Liver (tissue), 10 donors: ENCODE measurements at places on chromosomes 5 and 9. TPM values are rescaled to one million over a fixed set of nuclear protein-coding genes. Genes with fewer than 3 reads are reported as not detected.

CAMK4 gene
- 0.27 TPM for polyA plus RNA-seq

DNA sequence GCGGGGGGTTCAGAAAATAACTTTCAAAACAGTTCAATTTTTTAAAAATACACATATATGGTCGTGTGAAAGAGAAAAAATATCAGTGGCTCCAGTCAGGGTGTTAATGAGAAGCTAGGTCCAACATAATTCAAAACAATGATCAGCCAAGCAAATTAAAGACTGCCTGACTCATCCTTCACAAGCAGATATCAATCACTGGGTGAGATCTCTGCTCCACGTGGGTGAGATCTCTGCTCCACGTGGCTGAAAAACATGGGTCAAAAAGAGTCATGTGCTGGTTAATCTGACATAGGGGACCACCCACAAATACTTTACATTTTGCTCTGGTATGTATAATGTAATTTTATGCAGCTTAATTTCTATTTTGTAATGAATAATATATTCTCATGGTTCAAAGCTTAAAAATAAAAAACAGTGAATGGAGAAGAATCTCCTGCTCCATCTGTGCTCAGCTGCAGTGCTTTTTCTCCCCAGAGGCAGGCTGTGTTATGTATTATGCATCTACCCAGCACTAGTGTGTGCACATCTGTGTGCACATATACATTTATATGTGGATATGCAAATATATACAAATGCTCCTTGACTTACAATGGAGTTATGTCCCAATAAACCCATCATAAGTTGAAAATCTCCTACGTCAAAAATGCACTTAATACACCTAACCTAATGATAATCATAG is 93.1 kb upstream of the S1PR3 start:
- H3K27ac ChIP-seq, result no peak overlapping the region
- no peaks in the 10 kb centered on the region for H3K27me3 ChIP-seq
- no peaks in the 10 kb centered on the region for H3K4me1 ChIP-seq
- no peak for DNase-seq
- no peaks in the 10 kb centered on the region for H3K36me3 ChIP-seq

CBY3 gene
- polyA plus RNA-seq, result not detected

GRCh38 chr5:166992108-166992507 is 1299.3 kb upstream of the WWC1 start:
- H3K36me3 ChIP-seq, result no peaks in the 10 kb centered on the region
- H3K4me1 ChIP-seq, result no peaks in the 10 kb centered on the region
- H3K27ac ChIP-seq, result no peak overlapping the region
- no peak for DNase-seq
- H3K4me3 ChIP-seq, result no peak overlapping the region

RLN2 gene
- not detected for polyA plus RNA-seq

DNA sequence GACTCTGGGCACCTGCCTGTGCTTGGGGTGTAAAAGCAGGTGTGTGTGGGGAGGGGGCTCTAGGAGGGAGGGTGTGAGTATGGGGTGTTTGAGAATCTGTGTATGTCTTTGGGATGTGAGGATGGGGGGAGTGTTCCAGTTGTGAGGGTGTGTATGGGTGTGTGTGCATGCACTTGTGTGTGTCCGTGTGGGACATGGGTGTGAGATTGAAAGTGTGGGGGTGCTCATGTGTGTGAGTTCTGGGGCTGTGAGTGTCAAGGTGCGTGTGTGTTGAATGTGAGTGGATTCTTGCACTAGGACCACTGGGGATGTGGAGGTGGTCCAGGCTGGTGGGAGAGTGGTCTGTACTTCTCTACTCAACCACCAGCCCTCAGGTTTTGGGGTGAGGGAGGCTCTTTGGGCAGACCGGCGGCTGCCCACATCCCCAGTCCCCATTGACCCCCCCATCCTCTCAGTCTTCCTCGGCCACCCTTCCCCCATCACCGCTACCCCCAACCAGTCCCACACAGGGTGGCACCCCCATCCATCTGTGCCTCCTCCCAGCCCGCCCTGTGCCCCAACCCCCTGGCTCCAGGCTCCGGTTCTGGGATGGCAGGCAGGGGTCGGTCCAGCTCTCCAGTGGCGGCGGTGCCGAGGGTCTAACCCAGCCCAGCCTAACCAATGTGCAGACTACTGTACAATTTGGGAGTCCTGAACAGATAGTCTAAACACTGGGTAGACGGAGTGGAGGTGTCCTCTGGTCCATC is 31.5 kb downstream of the GOLGA2 start:
- H3K4me3 ChIP-seq, result no peak overlapping the region
- H3K27ac ChIP-seq, result no peak overlapping the region
- H3K27me3 ChIP-seq, result no peaks in the 10 kb centered on the region
- no peak for DNase-seq

KCNN2 gene
- 3.2 TPM for polyA plus RNA-seq

IL13 gene
- polyA plus RNA-seq, result not detected

GRCh38 chr5:35239911-35240610 is 9.8 kb upstream of the PRLR start:
- no peak overlapping the region for H3K4me3 ChIP-seq
- no peaks in the 10 kb centered on the region for H3K36me3 ChIP-seq
- no peak overlapping the region for H3K27ac ChIP-seq
- no peaks in the 10 kb centered on the region for H3K27me3 ChIP-seq
- peaks cover 9% of the 10 kb centered on the region for H3K4me1 ChIP-seq

PHF24 gene
- polyA plus RNA-seq, result 0.03 TPM

DNA sequence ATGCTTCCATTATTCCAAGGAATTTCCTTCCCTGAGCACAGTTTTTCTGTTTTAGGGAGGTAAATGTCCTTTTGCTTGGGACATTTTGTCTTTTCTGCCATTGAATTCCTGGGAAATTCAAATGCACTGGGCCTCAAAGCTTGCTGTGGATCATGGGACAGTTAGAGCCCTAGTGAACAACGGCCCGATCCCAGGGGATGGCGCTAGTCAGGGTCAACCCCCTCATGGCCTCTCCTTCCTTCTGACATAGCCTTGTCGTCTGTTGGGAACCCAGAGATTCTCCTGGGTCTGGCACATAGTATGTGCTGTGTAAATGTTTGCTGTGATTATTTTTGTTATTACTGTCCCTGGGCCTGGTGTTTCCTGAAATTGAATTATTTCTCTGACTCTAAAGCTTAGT is 30.7 kb upstream of the COL15A1 start:
- no peak for DNase-seq
- H3K36me3 ChIP-seq, result no peaks in the 10 kb centered on the region
- no peak overlapping the region for H3K27ac ChIP-seq
- H3K4me3 ChIP-seq, result no peak overlapping the region

FGD3 gene
- polyA plus RNA-seq, result 1.7 TPM

- no peaks in the 10 kb centered on the region for H3K4me1 ChIP-seq
- no peaks in the 10 kb centered on the region for H3K36me3 ChIP-seq
- no peaks in the 10 kb centered on the region for H3K27me3 ChIP-seq
- H3K27ac ChIP-seq, result no peak overlapping the region
- no peak overlapping the region for H3K4me3 ChIP-seq
Observed at GRCh38 chr5:58259685-58260152, 200.2 kb downstream of the PLK2 start.

PRDM9 gene
- polyA plus RNA-seq, result not detected

FCN2 gene
- polyA plus RNA-seq, result 118 TPM

- H3K27me3 ChIP-seq, result no peaks in the 10 kb centered on the region
- no peaks in the 10 kb centered on the region for H3K4me1 ChIP-seq
- no peak for DNase-seq
- H3K4me3 ChIP-seq, result no peak overlapping the region
Observed at GRCh38 chr5:53815471-53815870, 255.0 kb downstream of the NDUFS4 start.

DNA sequence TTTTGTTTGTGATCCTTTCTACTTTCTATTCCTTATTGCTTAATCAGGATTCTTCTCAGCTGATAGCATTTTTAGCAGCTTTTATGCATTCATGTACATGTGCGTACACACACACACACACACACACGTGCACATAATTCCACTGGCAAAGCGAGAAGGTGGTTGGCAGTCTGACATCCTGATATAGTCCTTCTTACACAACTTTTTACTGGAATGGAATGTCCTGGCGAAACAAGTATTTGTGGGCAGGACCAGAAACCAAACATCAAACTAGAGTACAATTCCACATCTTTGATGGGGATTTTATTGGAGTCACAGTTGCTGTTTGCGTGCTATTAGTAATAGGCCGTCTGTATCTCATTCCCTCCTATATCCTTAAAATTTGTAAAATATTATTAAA is 356.5 kb downstream of the CCDC171 start:
- H3K4me1 ChIP-seq, result no peaks in the 10 kb centered on the region
- H3K27me3 ChIP-seq, result no peaks in the 10 kb centered on the region
- H3K36me3 ChIP-seq, result no peaks in the 10 kb centered on the region
- DNase-seq, result no peak
- no peak overlapping the region for H3K27ac ChIP-seq

DNA sequence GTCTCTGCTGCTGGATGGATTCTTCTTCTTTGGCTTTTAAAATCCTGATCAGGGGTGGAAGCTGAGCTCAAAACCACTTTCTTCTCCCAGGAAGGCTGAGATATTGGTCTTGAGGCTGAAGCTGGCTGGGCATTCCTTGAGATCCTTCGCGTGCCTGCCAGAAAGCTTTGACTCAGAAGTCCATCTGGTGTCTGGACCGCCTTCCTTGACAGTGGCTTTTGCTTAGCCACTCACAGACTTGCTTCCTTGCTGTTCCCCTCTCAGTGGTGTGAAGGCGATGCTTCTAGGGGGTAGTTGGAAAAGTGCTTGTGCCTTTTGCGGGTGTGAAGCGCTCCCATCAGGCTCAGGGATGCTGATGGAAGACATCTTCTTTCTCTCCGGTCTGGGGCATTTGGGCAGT is 45.9 kb downstream of the RGS3 start:
- H3K27ac ChIP-seq, result no peak overlapping the region
- H3K27me3 ChIP-seq, result no peaks in the 10 kb centered on the region
- no peaks in the 10 kb centered on the region for H3K36me3 ChIP-seq
- no peak for DNase-seq
- peaks cover 41% of the 10 kb centered on the region for H3K4me1 ChIP-seq

- H3K4me3 ChIP-seq, result no peak overlapping the region
- DNase-seq, result no peak
- H3K27ac ChIP-seq, result peak overlapping the region; percentile 13
Observed at GRCh38 chr5:67806654-67807438, 408.7 kb upstream of the PIK3R1 start.

GRCh38 chr5:36581070-36581469 is 25.3 kb upstream of the SLC1A3 start:
- H3K36me3 ChIP-seq, result no peaks in the 10 kb centered on the region
- no peak for DNase-seq
- no peak overlapping the region for H3K27ac ChIP-seq
- H3K4me1 ChIP-seq, result no peaks in the 10 kb centered on the region
- H3K27me3 ChIP-seq, result no peaks in the 10 kb centered on the region
- no peak overlapping the region for H3K4me3 ChIP-seq

PITX1 gene
- polyA plus RNA-seq, result not detected

- H3K4me3 ChIP-seq, result no peak overlapping the region
- no peak overlapping the region for H3K27ac ChIP-seq
- no peaks in the 10 kb centered on the region for H3K36me3 ChIP-seq
- no peaks in the 10 kb centered on the region for H3K27me3 ChIP-seq
- DNase-seq, result no peak
Observed at GRCh38 chr5:140741967-140742366, 41.7 kb downstream of the ZMAT2 start.

DNA sequence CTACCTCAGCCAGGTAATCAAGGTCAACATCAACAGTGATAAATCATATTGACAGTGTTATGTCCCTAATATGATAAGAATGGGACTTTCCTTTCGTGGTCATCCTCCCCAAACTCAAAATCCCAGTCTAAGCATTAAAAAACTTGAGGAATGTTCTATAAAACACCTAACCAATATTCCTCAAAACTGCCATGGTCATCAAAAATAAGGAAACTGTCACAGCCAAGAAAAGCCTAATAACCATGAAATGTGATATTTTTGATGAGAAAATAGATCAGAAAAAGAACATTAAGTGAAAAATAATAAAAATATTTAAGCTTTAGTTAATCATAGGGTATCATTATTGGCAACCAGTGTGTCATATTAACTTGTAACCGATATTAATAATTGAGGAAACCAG is 232.1 kb upstream of the ATP10B start:
- no peak overlapping the region for H3K4me3 ChIP-seq
- no peak for DNase-seq
- H3K27me3 ChIP-seq, result no peaks in the 10 kb centered on the region
- H3K36me3 ChIP-seq, result no peaks in the 10 kb centered on the region
- H3K27ac ChIP-seq, result no peak overlapping the region
- no peaks in the 10 kb centered on the region for H3K4me1 ChIP-seq

ARAP3 gene
- 1.6 TPM for polyA plus RNA-seq

BARHL1 gene
- polyA plus RNA-seq, result not detected

- H3K4me3 ChIP-seq, result no peak overlapping the region
- no peak for DNase-seq
- H3K27ac ChIP-seq, result no peak overlapping the region
- H3K27me3 ChIP-seq, result no peaks in the 10 kb centered on the region
- peaks cover 4% of the 10 kb centered on the region for H3K4me1 ChIP-seq
Observed at GRCh38 chr9:2833096-2833495, 10.8 kb downstream of the PUM3 start.

- DNase-seq, result no peak
- H3K4me3 ChIP-seq, result no peak overlapping the region
- no peaks in the 10 kb centered on the region for H3K36me3 ChIP-seq
- H3K4me1 ChIP-seq, result no peaks in the 10 kb centered on the region
Observed at GRCh38 chr9:117545846-117546245, 131.0 kb upstream of the ASTN2 start.

GRCh38 chr9:135650408-135650807 is 11.1 kb upstream of the GLT6D1 start:
- H3K27ac ChIP-seq, result no peak overlapping the region
- DNase-seq, result no peak
- H3K36me3 ChIP-seq, result no peaks in the 10 kb centered on the region
- H3K27me3 ChIP-seq, result no peaks in the 10 kb centered on the region

DNA sequence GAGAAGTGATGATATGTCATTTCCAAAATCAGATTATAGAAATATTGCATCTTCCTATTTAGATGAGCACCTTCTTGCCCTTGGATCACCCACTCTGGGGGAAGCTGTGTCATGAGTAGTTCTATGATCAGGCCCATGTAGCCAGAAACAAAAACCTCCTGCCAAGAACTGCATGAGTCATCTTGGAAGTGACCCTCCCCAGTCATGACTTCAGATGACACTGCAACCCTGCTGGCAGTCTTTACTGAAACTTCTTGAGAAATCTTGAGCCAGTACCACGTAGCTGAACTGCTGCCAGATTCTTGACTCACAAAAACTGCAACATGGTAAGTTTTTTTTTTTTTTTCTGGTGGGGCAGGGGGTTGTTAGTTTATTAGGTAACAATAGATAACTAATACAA is 439.6 kb upstream of the PTGER4 start:
- no peak for DNase-seq
- H3K27ac ChIP-seq, result no peak overlapping the region
- no peaks in the 10 kb centered on the region for H3K36me3 ChIP-seq
- no peak overlapping the region for H3K4me3 ChIP-seq

NUTM2F gene
- 0.01 TPM for polyA plus RNA-seq
